Right lung (tissue), 10 donors: ENCODE measurements at places on chromosomes 1 and 21. TPM values are rescaled to one million over a fixed set of nuclear protein-coding genes. Genes with fewer than 3 reads are reported as not detected.

- no peak for DNase-seq
Observed at GRCh38 chr21:46347203-46347550, 23.2 kb downstream of the PCNT start.

GRCh38 chr21:29376556-29376955 lies 77.8 kb downstream of the BACH1 start:
- DNase-seq, result no peak

GRCh38 chr1:147890177-147890790 lies 12.3 kb upstream of the GJA8 start:
- DNase-seq, result peak; percentile 71

DNA sequence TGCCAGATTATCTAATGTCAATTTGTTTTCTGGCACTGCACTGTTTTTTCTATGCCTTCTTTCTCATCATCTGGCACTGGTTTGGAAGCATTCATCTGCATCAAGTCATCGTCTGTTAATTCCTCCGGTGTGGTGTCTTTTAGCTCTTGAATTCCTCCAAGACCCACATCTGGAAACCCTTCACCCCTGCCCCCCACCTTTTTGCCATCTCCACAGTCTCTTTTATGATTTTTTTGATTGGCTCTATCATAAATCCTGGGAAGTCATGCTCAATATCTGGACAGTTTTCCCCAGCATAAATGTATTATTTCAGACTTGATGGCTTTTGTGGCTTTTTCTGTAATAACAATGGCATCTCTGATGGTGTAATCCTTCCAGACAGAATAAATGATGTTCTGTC lies 10.4 kb upstream of the KCNK1 start:
- DNase-seq, result no peak

Gene RNU1-2
- polyA plus RNA-seq, result not detected

Gene IL22RA1
- 0.37 TPM for polyA plus RNA-seq
